GM12878 (cell line): ENCODE measurements at places on chromosomes 5 and 9. TPM values are rescaled to one million over a fixed set of nuclear protein-coding genes. Genes with fewer than 3 reads are reported as not detected.
A peak's percentile ranks its signal among the peaks of the same experiment; 100 is the strongest.

DNA sequence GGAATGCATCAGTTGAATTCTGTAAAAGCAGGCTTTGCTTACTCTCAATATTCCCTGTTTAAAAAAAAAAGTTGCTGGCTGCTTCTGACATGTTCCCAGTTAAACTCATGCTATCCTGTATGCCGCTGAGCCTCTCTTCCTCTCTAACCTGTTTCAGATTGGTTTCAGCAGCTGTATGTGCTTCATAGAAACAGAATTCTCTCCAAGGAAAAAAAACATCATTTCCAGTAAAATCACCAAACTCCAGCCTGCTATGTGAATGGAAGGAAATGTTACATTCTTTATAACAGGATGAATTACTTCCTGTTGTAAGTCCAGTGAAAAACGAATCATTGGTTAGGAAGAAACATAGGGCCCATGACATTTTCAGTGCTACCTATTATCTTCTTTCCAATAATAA is 25.7 kb upstream of the KCNV2 start:
- H3K36me3 ChIP-seq = no peaks in the 10 kb centered on the region
- no peak overlapping the region for H3K4me3 ChIP-seq
- H3K27ac ChIP-seq = no peak overlapping the region

GRCh38 chr5:4614088-4614487 is 526.0 kb upstream of the ADAMTS16 start:
- H3K27ac ChIP-seq = no peak overlapping the region
- H3K27me3 ChIP-seq = no peaks in the 10 kb centered on the region
- DNase-seq = no peak
- H3K36me3 ChIP-seq = no peaks in the 10 kb centered on the region
- no peaks in the 10 kb centered on the region for H3K4me1 ChIP-seq
- no peak overlapping the region for H3K4me3 ChIP-seq

DNA sequence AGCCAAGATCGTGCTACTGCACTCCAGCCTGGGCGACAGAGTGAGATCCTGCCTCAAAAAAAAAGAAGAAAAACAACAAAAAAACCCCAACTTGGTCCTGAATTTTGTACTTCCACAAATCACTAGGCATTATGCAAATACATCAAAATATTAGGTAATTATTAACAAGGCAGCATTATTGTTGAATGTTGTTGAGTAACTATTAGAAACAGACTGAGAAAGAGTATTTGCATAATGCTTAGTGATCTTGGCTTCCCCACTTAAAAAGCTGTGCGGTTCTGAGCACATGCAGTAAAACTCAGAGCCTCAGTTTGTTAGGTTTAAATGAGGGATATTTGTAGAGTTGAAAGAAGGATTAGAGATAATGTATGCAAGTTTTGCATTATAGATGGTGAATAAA is 64.2 kb downstream of the SCAMP1 start:
- no peaks in the 10 kb centered on the region for H3K4me1 ChIP-seq
- no peak overlapping the region for H3K4me3 ChIP-seq
- no peaks in the 10 kb centered on the region for H3K27me3 ChIP-seq
- H3K27ac ChIP-seq = no peak overlapping the region

GRCh38 chr5:125487231-125487630 is 740.8 kb upstream of the ZNF608 start:
- H3K4me1 ChIP-seq = no peaks in the 10 kb centered on the region
- H3K27ac ChIP-seq = no peak overlapping the region
- H3K4me3 ChIP-seq = no peak overlapping the region

DNA sequence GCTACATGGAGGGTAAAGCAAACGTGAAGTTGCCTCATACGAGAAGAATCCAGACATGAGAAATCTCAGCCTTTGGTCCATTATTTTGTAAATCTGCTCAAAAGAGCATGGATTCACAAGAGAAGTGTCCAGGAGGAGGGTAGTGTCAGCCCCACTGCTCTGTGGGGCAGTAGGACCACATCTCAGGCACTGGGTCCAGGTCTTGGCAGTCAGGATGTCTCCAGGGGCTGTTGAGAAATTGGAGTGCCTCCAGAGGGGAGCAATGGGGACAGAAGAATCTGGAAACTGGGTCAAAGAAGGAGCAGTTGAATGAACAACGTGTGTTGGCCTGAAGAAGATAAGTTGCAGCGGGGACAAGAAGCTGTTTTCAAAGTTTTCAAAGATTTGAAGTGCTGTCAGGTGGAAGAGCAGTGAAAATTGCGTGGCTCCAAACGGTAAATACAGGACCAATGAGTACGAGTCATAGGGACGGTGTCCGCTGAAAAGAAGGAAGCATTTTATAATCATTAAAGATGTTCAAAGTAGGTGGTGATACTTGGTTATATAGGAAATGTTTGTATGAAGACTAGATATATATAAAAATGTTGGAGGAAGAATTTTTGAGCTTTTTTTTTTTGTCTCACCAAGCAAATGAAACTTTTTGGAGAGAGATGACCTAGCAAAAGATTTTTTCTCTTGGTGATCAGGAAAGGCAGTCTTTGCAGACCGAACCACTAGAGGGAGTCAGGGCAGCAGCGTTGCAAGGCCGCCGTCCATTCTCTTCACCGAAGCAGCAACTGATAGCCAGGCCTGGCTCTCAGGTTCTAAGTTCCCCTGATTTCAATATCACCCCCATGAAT is 57.1 kb upstream of the ZBED3 start:
- H3K27me3 ChIP-seq = no peaks in the 10 kb centered on the region
- H3K36me3 ChIP-seq = no peaks in the 10 kb centered on the region
- DNase-seq = peak; percentile 13
- no peak overlapping the region for H3K27ac ChIP-seq
- H3K4me1 ChIP-seq = no peaks in the 10 kb centered on the region

DNA sequence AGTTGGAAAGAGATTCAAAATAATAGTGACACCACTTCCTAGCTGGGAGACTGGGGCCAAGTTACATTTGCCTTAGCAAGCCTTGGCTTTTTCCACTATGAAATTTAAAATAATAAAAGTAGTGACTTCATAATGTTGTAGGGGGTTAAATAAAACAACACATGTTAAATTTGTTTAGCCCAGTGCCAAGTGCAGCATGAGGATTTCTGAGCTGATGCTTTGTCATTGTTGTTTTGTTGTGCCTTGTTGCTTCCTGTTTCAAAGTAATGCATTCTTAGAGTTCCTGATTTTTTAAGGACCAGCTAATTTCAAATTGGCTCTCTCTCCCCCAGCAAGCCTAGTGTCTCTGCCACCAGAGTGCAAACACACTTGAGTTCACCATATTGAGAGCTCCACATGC is 270.7 kb upstream of the PAPPA start:
- H3K4me1 ChIP-seq = no peaks in the 10 kb centered on the region
- H3K27ac ChIP-seq = no peak overlapping the region
- H3K36me3 ChIP-seq = no peaks in the 10 kb centered on the region
- H3K27me3 ChIP-seq = no peaks in the 10 kb centered on the region
- H3K4me3 ChIP-seq = no peak overlapping the region

GRCh38 chr5:10854506-10855277 is 93.7 kb upstream of the DAP start:
- no peaks in the 10 kb centered on the region for H3K4me1 ChIP-seq
- H3K4me3 ChIP-seq = no peak overlapping the region
- peaks cover 6% of the 10 kb centered on the region; the same call in 1 of the 2 replicates for H3K27me3 ChIP-seq
- H3K27ac ChIP-seq = no peak overlapping the region

DNA sequence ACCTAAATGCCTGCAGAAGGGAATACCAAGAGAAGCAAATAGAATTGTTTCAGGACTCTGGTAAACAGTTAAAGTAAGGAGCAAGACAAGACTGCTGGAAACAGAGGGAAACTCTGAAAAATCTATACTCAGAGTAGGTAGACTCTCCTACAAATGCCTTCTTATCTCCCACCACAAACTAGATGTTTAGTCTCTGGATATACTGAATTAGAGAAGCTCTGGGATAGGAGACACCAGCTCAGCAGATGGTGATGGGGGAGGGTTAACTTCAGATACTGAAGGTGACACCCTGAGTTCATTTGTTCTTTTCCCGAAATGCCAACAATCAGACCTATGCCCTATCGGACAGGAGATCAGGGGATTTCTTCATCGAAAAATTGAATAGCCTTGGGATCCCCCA is 54.1 kb upstream of the CHD1 start:
- DNase-seq = no peak
- no peaks in the 10 kb centered on the region for H3K4me1 ChIP-seq
- no peaks in the 10 kb centered on the region for H3K36me3 ChIP-seq
- H3K4me3 ChIP-seq = no peak overlapping the region
- H3K27ac ChIP-seq = no peak overlapping the region
- H3K27me3 ChIP-seq = no peaks in the 10 kb centered on the region

DNA sequence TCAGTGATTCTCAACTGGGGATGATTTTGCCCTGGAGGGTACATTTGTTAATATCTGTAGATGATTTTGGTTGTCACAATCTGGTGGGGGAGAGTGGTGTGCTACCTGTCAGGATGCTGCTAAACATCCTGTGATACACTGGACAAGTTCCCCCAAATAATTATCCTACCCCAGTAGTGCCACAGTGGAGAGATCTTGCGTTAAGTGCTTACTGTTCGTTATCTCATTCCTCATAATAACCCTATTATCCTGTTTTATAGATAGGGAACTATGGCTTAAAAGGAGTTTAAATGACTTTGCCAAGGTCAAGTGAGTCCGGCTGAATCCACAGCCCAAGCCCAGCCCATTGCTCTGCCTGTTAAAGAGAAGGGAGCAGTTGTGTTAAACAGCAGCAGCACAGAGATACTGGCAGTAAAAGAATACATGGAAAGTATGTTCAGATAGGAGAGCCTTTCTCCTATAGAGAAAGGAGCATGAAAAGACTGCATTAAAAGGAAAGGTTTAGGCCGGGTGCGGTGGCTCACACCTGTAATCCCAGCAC is 15.4 kb downstream of the CNOT8 start:
- no peaks in the 10 kb centered on the region for H3K4me1 ChIP-seq
- H3K36me3 ChIP-seq = peaks cover 28% of the 10 kb centered on the region
- H3K27me3 ChIP-seq = no peaks in the 10 kb centered on the region

- H3K4me1 ChIP-seq = peaks cover 11% of the 10 kb centered on the region
- peak overlapping the region; percentile 36 for H3K27ac ChIP-seq
- no peak for DNase-seq
These were observed 22.0 kb upstream of the RAD23B start for GRCh38 chr9:107261106-107261505.

DNA sequence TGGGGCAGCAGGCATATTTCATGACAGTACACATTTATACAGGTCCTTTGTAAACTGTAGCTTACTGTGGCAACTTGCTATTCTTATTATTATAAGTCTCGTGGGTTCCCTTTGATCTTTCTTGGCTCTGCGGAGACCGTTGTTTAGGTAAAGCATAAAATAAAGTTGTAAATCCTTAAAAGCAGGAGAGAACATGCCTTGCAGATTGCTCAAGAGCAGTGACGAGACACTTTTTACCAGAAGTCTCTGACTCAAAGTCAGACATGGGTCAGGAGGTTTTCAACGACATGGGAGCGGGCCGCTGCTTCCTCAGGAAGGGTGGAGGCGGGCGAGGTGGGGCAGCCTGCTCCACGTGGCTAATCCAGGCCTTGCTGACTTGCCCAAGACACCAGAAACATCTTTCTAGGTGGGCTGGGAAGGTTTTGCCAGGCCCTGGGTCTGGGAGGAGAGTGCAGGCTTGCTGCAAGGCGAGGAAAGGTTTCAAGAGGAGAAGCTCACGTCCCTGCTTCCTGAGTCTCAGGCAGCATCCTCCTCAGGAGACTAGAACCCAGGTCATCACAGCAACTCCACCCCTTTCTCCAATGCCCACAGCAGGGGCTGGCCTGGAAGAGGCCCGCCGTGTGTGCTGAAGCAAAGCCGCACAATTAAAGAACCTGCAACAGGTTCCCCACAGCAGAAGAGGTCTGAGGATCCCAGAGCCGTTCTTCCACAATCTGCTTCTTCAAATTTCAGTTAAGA is 6.5 kb downstream of the TBC1D2 start:
- no peak overlapping the region for H3K4me3 ChIP-seq
- no peak overlapping the region for H3K27ac ChIP-seq
- no peaks in the 10 kb centered on the region for H3K36me3 ChIP-seq
- no peaks in the 10 kb centered on the region for H3K4me1 ChIP-seq
- DNase-seq = no peak
- no peaks in the 10 kb centered on the region for H3K27me3 ChIP-seq

DNA sequence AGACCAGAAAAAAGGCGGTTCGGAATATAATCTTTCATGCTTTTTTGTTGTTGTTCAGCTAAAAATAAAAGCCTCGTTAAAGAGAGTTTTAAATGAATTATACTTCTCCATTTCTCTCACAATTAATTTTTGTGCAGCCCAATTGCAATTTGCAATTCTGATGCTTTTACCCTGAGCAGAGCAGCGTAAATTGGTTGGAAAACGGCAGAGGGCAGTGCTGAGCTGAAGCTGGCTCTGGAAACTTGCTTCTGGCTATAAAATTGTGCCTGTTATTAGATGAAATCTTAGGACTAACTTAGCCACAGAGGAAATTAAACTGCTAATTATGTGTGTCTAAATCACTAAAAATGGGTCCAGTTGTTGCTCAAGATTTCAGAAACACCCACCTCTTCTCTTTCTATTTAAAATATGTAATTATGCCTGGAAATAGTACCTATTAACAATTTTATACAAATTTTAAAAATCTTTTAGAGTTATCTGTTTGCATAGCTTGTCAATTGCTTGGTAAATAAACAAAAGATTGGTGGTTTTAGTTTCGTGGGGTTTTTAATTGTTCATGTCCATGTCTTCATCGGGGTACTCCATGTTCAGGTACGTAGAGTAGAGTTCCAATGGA is 441.8 kb upstream of the TLE4 start:
- DNase-seq = no peak
- H3K4me3 ChIP-seq = no peak overlapping the region
- no peak overlapping the region for H3K27ac ChIP-seq
- H3K4me1 ChIP-seq = no peaks in the 10 kb centered on the region
- no peaks in the 10 kb centered on the region for H3K36me3 ChIP-seq

DNA sequence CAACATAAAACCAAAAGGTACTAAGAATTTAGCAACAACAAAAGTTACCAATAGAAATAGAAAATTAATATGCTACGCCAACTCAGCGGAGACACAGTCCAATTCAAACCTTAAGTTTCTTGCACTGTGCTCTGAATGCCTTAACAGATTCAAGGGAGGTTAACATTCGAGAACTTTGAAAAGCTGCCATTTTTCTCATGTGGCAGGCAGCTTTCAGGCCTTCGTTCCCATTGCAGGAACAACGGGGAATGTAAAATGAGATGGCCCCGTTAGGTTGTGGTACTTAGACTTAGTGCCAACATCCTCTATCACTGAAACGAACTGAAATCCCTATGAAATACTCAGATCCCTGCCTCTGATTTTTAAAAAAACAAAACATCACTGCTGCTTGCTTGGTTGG is 22.4 kb downstream of the FNBP1 start:
- H3K27ac ChIP-seq = peak overlapping the region; percentile 83
- peaks cover 90% of the 10 kb centered on the region for H3K4me1 ChIP-seq
- DNase-seq = no peak
- H3K27me3 ChIP-seq = no peaks in the 10 kb centered on the region

- DNase-seq = no peak
- H3K4me3 ChIP-seq = no peak overlapping the region
- peaks cover 16% of the 10 kb centered on the region for H3K4me1 ChIP-seq
- H3K27me3 ChIP-seq = no peaks in the 10 kb centered on the region
- H3K27ac ChIP-seq = no peak overlapping the region
- H3K36me3 ChIP-seq = no peaks in the 10 kb centered on the region
These were observed 591.5 kb downstream of the RAB3C start for GRCh38 chr5:59174248-59174844.

GRCh38 chr5:113181853-113182490 is 205.4 kb downstream of the DCP2 start:
- no peaks in the 10 kb centered on the region for H3K4me1 ChIP-seq
- H3K27me3 ChIP-seq = no peaks in the 10 kb centered on the region; the same call in none of the 2 replicates
- H3K27ac ChIP-seq = no peak overlapping the region

CA9 gene
- total RNA-seq = 4.0 TPM in 2 replicates

IL9 gene
- total RNA-seq = not detected in 2 replicates

PRRX2 gene
- not detected in 2 replicates for total RNA-seq

ZNF79 gene
- total RNA-seq = 10.2 and 12.4 TPM in 2 replicates

KIF24 gene
- 5.2 and 5.3 TPM in 2 replicates for total RNA-seq

SLC6A3 gene
- not detected in 2 replicates for total RNA-seq

TOR1B gene
- 11.3 and 11.6 TPM in 2 replicates for total RNA-seq

DIRAS2 gene
- not detected in 2 replicates for total RNA-seq

LRRC19 gene
- total RNA-seq = not detected in 2 replicates
